ENCODE measurements at places on chromosomes 1 and 21.

- no peak for DNase-seq
These were observed 38.5 kb upstream of the EFCAB14 start for GRCh38 chr1:46757247-46757955.

DNA sequence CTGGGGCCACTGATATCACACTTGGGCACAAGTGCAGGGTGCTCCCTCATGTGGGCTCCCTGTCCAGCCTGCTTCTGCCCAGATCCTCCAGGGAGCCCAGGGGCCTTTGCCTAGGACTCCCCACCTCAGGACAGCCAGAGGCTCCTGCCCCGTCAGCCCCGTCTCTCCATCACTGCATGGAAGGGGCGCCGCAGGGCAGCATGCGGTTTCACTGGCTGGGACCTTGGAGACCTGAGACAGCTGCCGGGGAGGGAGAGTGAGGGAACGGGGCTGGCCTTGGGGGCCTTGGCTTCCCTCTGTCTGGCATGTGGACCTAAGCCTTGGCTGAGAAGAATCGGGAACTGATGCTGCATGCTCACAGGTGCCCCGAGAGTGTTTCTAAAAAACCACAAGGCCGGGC is 46.5 kb downstream of the KCNAB2 start:
- DNase-seq, result no peak

- peak; percentile 66 for DNase-seq
These were observed 23.3 kb downstream of the CNIH4 start for GRCh38 chr1:224380003-224380402.

GRCh38 chr1:176858433-176858916 is 306.0 kb downstream of the ASTN1 start:
- DNase-seq, result no peak

- no peak for DNase-seq
These were observed 164.0 kb upstream of the KLHDC7A start for GRCh38 chr1:18316764-18317163.

DNA sequence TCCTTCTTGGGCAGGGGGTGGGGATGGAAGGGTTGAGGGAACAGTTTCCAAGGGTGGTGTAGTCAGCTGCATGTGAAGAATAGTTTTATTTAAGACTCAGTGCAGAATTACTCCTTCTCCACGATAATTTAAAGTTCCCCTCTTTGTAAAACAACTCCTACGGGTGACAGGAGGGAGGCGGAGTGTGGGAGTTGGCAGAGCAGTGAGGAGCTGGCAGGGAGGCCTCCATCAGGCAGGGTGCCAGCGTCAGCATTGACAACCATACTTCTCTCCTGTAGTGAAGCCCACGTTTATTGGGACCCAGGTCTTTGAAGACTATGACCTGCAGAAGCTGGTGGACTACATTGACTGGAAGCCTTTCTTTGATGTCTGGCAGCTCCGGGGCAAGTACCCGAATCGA is 93.8 kb downstream of the MTR start:
- DNase-seq, result no peak

- peak; percentile 53 for DNase-seq
These were observed 5.1 kb downstream of the CLCNKB start for GRCh38 chr1:16048573-16049189.

GRCh38 chr21:17050156-17050555 is 462.7 kb upstream of the CXADR start:
- DNase-seq, result no peak
